ENCODE measurements at places on chromosomes 11 and 22.

DNA sequence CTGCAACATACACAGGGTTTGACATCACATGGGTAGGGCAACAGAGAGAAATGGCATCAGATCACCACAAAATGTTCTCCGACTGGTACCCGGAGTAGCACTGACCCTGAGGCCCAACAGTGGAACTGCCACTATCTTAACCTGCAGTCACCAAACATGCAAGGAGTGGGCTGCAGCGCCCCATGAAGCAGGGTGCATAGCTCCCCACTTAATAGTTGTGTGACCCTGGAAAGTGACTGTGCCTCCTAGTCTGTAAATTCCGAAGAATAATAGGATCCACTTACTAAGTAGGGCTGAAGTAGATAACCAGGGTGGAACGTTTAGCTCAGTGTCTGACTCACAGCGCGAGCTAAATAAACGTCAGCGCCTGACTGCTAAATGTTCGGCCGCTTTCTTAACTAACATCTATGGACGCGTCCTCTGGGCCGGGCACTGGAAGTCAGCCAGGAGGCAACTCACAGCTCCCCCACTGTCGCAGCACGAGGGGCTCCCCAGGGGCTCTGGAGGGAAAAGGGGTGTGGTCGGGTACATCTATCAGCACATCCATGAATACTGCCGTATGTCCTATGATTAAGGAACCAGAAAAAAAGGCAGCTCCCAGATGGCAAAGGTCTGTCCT, 777 bp downstream of the LTO1 start:
- peak; percentile 71 for DNase-seq

DNA sequence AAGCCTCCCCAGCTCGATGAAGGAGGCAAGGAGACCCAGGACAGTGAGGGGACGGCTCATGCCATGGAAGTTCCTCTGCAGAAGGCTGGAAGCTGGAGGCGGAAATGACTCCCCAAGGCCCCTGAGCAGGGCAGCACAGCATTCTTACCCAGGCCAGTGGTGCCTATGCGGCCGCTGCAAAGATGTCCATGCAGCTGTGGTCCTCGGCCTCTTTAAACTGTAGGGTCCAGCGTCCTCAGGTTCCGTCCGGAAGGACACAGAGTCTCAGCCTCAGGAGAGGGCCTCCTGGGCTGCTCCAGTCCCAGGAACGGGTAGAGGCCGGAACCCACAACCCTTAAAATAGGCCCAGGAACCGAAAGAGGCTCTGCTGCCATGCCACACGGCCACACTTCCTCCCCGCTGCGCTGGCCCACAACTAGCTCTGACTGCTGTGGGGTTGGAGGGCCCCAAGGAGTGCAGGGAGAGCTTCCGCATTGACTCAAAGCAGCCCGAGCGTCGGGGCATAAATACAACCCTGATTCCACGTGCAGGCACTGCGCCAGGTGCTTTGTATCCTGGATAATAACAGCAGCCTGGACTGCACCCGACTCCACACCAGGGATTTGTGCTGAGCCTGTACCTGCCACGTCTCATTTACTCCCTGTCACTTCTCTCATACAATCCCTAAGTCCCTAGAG, 5.5 kb downstream of the KIAA0930 start:
- DNase-seq, result no peak

- no peak for DNase-seq
Observed at GRCh38 chr11:74730571-74731260, 510 bp downstream of the CHRDL2 start.

GRCh38 chr11:65121447-65121864, 478 bp downstream of the FAU start:
- no peak for DNase-seq

GRCh38 chr11:60947700-60948099, 4.3 kb downstream of the SLC15A3 start:
- DNase-seq, result no peak

- no peak for DNase-seq
Observed at GRCh38 chr11:46118702-46119351, 2.4 kb downstream of the PHF21A start.

DNA sequence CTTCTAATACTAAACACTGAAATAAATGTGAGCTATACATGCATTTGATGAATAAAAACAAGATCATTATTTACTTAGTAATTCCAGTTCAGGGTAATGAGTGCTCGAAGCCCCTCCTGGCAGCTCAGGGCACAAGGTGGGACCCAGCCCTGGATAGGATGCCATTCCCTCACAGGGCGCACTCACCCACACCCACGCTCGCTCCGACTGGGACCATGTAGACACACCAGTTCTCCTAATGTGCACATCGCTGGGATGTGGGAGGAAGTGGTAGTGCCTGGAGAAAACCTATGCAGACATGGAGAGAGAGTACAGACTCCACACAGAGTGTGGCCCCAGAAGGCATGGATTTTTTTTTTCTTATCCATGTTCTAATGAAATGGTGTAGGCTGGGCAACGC, 44.5 kb upstream of the RASSF10 start:
- no peak for DNase-seq

DNA sequence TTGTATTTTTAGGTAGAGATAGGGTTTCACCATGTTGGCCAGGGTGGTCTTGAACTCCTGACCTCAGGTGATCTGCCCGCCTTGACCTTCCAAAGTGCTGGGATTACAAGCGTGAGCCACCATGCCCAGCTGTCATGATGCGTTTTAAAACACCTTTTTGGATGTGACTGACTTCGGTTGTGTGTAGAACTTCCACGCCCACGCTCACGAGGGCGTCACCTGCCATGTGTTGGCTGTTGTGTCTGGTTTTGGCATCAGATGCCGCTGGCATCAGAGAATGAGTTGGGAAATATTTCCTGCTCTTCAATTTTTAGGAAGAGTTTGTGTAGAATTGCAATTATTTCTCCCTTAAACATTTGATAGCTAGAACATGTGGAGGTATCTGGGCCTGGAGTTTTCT, 109.1 kb downstream of the KCNQ1 start:
- no peak for DNase-seq

GRCh38 chr22:50325444-50326224, 1.2 kb downstream of the DENND6B start:
- DNase-seq, result no peak

- DNase-seq, result no peak
Observed at GRCh38 chr11:134822897-134823296, 410.9 kb upstream of the B3GAT1 start.

DNA sequence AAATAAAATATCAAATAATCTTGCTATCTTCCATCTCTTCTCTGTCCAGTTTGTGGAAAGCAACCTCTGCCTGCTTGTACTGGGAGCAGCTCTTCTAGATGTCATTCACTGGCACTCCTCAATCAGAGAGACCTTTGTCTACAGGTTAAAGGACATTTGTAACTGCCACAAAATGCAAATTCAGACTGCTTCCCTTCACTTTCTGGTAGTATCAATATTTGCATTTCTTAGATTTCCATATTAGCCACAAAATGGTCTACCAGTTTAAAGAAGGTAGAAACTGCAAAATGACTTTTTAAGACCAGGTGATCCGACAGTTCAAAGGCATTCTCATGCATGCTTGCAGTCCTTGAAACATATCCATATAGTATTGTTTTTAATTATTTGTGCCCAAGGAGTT, 51.7 kb upstream of the RCN1 start:
- no peak for DNase-seq

GRCh38 chr11:44740967-44741366, 14.2 kb downstream of the TSPAN18 start:
- DNase-seq, result no peak

DNA sequence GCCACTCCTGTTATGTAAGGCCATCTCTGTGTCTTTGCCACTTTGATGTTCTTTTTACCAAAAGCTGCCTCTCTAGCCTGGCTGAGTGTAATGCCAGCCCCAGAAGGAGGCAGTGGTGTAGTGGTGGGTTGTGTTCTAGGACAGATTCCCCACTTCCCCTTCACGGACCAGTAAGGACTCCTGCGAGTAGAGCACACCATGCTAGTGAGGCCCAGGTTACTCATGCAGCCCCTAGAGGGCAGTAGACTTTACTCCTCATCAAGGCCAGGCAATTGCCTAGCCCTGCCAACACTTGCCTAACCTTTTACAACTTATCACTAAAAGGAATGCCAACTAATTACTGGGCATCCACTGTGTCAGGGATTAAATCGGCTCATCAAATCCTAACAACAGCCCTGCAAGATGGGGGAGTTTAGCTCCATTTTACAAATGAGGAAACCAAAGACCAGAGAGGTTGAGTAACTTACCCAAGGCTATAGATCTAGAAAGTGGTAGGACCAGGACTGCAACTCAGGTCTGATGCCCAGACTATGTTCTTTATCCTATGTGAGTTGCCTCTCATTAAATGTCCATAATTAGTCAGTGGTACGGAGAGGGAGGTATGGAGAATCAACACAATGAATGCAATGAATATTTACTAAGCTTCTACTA, 75.3 kb downstream of the APIP start:
- DNase-seq, result peak; percentile 30

DNA sequence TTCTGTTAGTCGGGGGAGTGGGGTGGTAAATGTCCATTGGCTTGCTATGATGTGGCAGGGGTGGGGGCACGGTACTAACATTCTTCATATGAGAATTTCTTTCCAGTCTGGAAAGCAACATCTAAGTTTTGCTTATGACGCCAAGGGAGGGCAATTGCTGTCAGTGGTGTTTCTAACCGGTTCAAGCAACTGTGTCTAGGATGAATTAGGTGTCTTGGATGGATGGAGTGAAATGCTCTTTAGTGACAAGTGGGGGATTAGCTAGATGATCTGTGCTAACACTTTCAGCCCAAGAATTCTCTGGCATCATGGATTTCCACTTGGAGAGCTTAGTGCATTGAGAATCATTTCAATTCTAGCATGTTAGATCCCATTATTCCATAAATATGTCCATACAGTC, 262.6 kb upstream of the SORL1-AS1 start:
- DNase-seq, result no peak

DNA sequence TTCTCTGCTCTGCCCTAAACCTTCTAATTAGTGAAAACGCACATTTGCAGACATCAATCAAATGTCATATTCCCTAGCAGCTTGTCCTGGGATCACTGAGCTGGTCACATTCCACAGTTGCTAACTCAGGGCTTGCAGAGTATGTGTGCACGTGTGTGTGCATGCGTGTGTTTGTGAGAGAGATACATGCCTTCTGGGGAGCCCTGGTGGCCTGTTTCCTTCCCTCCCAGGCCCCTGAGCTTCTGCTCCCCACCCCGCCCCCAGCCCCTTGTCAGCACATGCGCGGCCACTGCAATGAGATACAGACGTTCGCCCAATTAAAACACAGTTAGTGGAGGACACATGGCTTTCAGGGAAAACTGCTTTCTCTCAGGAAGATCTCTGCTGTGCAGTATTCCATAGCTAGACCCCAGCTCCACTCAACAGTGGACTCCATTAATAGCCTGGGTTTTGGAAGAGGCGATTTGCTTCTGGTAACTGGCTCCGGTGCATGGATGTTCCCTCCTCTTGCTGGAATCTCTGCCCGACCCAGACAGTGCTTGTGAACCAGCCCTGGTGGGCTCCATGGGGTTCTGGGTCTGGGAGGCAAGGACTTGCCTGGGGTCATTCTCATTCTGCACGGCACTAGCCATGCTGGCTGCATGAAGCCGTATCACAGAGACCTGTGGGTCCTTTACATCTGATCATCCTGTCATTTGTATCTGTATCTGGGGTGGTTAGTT, 17.7 kb downstream of the LRP5 start:
- no peak for DNase-seq

DNA sequence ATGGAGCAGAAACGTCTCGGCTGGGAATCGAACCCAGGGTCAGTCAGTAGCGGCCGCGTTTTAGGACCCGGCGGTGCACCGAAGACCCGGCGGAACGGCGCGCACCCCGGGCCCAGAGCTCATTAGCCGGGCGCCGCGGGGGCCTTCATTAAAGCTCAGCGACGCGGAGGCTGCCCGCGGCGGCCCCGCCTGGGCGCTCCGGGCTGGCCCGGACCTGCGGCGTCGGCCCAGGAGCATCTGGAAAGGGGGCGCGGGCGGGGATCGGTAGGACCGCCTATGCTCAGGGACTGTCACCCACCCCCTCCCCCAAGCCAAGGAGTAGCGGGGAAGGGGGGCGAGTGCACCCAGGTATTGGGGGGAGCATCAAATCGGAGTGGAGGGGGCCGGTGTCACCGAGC, 52.2 kb downstream of the CYTH4 start:
- no peak for DNase-seq

GRCh38 chr11:28539239-28540030, 431.2 kb downstream of the METTL15 start:
- no peak for DNase-seq

DNA sequence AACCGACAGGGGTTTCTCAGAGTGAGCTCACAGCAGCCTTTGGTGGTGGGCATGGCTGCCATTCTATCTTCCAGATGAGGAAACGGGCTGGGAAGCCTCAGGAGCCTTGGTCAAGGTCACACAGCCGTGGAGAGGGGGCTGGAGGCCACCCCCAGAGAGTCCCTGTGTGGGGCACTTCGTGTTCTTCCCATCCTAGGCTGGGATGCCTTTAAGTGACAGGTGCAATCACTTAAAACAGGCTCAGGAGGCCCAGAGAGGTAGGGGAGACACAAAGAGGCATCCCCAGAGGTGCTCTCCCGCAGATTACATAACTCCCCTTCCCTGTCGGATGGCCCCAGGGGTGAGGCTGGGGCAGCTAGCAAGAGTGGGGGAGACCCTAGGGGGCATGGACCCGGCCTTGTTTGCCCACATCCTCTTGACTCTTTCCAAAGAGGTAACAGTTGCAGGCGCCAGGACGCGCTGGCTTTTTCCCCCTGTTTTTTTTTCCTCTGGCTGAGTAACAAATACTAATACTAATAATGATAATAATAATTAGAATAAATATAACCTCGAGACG, 17.5 kb upstream of the SHISAL1 start:
- DNase-seq, result no peak

DNA sequence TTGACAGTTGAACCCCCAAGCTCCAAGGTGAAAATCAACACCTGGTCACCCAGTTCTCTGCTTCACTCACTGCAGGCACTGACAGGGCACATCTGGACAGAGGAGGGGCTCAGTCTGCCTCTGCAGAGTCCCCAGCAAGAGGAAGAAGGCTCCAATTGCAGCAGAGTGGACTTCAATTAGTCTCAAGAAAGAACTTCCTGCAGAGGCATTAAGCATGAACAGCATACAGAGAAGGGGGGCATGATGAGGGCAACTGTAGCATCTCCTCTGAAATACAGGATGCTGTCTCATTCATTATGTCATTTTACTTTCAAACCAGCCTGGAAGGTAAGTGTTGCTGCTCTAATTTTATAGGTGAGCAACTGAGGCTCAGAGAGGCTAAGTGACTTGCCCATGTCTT, 11.1 kb downstream of the GDPD5 start:
- DNase-seq, result no peak

GRCh38 chr11:116414357-116414880, 358.4 kb downstream of the BUD13 start:
- DNase-seq, result no peak

- peak; percentile 42 for DNase-seq
Observed at GRCh38 chr11:107598225-107599139, 7.5 kb downstream of the ELMOD1 start.

DNA sequence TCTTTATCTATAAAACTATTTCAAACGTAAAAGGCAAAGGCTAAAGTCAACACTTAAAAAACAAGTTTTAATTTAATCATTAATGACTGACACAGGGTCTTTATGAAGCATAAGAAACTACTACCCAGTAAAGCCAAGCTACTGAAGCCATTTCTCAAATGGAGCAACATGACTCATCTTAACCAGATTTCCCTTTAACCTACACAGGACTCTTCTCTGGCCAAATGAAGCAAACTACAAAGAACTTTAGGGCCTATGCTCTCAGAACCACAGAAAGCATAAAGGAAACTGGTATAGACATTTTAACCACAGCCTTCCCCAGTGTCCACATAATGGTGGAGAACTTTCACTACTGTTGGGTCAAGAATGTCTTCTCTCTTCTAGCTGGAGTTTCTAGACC, 34.7 kb downstream of the ALG9 start:
- no peak for DNase-seq

- DNase-seq, result no peak
Observed at GRCh38 chr11:73126804-73127480, 15.2 kb downstream of the FCHSD2 start.
